Activated CD8-positive, alpha-beta T cell treated with anti-CD3 and anti-CD28 coated beads for 36 hours (primary cell): ENCODE measurements at places on chromosomes 16 and 17. TPM values are rescaled to one million over a fixed set of nuclear protein-coding genes. Genes with fewer than 3 reads are reported as not detected.

DNA sequence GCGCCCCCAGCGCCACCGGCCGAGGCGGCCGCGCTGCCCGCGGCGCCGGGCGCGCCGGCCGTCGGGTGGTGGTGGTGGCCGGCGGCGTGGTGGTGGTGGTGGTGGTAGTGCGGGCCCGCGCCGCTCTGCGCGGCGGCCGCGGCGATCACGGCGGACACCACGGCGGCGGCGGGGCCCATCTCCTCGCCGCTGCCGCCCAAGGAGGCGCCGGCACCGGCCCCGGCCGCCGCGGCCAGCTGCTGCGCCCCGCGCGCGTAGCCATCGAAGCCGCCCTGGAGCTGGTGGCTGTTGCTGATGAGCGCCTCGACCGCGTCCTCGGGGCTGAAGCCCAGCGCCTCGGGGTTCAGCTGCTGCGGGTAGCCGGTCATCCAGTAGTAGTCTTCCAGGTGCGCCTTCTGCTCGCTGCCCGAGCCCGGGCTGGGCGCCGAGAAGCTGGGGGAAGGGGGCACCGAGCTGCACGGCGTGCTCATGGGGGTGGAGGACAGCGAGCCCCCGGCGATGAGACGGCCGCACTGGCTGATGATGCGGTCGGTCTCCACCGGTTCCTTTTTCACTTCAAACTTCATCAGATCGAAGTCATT, 1.2 kb downstream of the MAF start:
- H3K4me3 ChIP-seq: peak overlapping the region; percentile 73
- peaks cover 48% of the 10 kb centered on the region for H3K27me3 ChIP-seq

- peaks cover 61% of the 10 kb centered on the region for H3K4me1 ChIP-seq
- DNase-seq: peak; percentile 67
- H3K27ac ChIP-seq: peak overlapping the region; percentile 49
- no peak overlapping the region for H3K4me3 ChIP-seq
- H3K27me3 ChIP-seq: no peaks in the 10 kb centered on the region
Measured at GRCh38 chr16:88469615-88470395, 16.7 kb downstream of the ZFPM1 start.

DNA sequence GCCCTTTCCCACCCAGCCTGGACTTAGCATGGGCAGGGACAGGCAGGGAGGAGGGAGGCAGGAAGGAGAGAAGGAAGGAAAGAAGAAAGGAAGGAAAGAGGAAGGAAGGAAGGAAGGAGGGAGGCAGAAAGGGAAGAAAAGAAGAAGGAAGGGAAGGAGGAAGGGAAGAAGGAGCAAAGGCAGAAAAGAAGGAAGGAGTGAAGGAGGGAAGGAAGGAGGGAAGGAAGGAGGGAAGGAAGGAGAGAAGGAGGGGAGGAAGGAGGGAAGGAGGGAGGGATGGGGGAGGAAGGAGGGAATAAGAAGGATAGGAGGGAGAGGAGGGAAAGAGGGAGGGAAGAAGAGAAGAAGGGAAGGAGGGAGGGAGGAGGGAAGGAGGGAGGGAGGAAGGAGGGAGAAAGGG, 110.4 kb downstream of the SALL1 start:
- no peak overlapping the region for H3K4me3 ChIP-seq
- no peak overlapping the region for H3K27ac ChIP-seq

DNA sequence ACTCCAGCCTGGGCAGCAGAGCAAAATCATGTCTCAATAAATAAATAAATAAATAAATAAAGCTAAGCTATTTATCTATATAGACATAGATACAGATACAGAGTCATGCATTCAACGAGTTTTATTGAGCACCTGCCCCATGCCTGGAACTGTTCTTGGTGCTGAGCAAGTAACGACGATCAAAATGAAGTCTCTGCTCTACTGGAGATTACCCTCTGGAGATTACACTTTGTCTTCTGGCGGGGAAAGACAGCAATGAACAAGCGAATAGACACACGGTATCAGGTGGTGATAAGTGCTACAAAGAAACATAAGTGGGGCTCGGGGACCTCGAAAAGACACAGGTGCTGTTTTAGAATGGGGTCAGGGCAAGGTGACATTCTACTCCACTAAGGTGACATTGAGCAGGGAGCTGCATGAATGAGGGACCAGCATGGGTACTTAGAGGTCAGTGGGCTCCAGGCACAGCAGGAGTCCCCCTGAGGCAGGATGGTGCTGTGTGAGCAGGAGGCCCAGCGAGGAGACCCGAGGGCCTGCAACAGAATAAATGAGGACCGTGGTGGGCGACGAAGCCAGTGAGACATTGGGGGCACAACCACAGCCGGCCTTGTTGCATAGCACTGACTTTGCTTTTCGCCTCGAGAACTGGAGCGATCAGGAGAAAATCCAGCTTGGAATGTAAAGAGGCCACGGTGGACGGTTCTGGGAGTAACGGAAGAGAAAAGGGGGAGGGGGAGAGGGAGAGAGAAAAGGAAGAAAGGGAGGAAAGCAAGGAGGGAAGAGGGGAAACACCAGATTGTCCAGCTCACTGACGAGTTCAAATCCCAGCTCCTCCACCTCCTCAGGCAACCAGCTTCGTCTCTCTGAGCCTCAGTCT, 42.4 kb upstream of the MEAK7 start:
- peaks cover 54% of the 10 kb centered on the region for H3K4me1 ChIP-seq
- H3K27ac ChIP-seq: peak overlapping the region; percentile 98
- no peak for DNase-seq
- peaks cover 52% of the 10 kb centered on the region for H3K36me3 ChIP-seq
- peak overlapping the region; percentile 84 for H3K4me3 ChIP-seq

Gene NPW
- 24.3 TPM for total RNA-seq
